Heart right ventricle (tissue), 16 donors: ENCODE measurements at places on chromosomes 11 and 22. TPM values are rescaled to one million over a fixed set of nuclear protein-coding genes. Genes with fewer than 3 reads are reported as not detected.
A peak's percentile ranks its signal among the peaks of the same experiment; 100 is the strongest.

GRCh38 chr11:59551659-59552521 lies 40.6 kb downstream of the OR4D9 start:
- H3K4me1 ChIP-seq = peaks cover 55% of the 10 kb centered on the region
- peak overlapping the region; percentile 59 for H3K4me3 ChIP-seq
- H3K27me3 ChIP-seq = no peaks in the 10 kb centered on the region
- H3K36me3 ChIP-seq = no peaks in the 10 kb centered on the region

DNA sequence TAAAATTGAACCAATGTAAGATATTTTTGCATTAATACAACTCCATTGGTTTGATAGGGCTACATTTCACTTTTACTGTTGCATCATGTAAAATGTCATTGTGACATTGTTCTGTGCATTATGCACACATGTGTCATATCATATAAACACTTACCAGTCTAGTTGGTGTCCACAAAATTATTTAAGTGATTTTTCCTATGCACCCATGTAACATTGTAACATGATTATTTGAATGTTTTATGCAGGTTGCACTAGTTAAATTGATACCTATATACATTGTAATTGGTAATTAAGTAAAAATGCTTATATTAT lies 9.6 kb upstream of the BIRC3 start:
- H3K27me3 ChIP-seq = no peaks in the 10 kb centered on the region
- DNase-seq = no peak
- H3K36me3 ChIP-seq = no peaks in the 10 kb centered on the region
- peaks cover 10% of the 10 kb centered on the region for H3K4me1 ChIP-seq
- no peak overlapping the region for H3K4me3 ChIP-seq
- H3K27ac ChIP-seq = no peak overlapping the region

DNA sequence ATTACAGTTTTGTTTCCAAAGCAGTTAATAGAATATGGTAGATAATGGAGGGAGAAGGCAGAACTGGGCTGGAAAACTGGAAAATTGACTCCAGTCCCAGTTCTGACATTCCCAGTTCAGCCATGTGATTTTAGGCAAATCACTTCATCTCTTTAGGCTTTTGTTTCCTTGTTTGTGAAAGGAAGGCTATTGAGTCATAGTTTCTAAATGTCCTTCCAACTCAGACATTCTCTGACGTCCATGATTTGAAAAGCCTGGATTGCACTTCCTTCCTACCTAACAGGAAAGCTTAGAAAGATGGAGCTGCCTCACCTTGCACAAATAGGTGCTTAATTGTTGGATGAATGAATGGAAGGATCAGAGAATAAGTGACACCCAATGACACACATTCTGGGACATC lies 19.8 kb upstream of the GALNT18 start:
- no peaks in the 10 kb centered on the region for H3K36me3 ChIP-seq
- DNase-seq = no peak
- H3K4me1 ChIP-seq = no peaks in the 10 kb centered on the region
- H3K4me3 ChIP-seq = no peak overlapping the region

Gene XRRA1
- total RNA-seq = 13.9 TPM

DNA sequence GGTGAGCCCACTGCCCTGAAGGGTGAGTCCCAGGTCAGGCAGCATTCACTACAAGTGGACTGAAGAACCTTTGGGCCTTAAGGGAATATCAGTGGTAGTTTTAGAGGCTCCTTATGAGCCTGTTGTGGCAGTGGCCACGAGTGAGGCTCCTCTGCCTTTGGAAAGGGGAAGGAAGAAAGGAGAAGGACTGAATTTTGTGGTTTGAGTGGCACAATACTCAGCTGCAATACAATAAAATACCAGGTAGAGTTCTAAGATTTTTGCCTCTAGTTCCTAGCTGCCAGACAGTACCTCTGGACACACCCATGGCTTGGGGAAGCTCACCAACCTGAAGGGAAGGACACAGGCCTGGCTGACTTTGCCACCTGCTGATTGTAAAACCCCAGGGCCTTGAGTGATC lies 260.9 kb downstream of the DYNC2H1 start:
- H3K27me3 ChIP-seq = no peaks in the 10 kb centered on the region
- peaks cover 7% of the 10 kb centered on the region for H3K36me3 ChIP-seq
- no peak for DNase-seq

Gene CASP5
- total RNA-seq = 0.18 TPM

DNA sequence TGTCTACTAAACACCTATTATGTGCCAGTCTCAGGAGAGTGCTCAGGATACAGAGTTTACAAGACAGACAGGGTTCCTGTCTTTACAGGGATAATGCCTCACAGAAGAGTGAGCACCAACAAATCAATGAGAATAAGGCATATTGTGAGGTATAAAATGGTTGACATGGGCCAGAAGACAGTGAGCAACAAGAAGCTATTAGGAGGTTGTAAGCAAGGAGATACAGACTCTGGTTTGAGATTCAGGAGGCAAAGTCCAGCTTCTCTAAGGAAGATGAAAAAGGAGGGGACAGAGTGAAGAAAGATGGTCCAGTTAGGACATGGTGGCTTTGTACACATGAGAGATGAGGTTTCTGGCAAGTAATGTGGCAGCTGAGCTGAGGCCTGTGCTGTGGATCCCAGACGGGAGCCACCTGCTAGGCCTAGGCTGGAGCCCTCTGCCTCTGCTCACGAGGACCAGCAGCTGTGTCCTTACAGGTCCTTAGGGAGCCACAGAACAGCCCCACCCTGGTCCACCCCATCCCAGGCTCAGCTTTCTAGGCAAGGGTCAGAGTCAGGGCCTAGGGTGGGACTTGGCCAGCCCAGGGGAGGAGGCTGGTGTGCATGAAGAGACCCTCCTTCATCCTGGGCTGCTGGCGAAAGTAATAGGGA lies 110.5 kb downstream of the ZNF280B start:
- H3K4me3 ChIP-seq = no peak overlapping the region
- no peaks in the 10 kb centered on the region for H3K4me1 ChIP-seq
- H3K36me3 ChIP-seq = no peaks in the 10 kb centered on the region
- DNase-seq = peak; percentile 36
- no peak overlapping the region for H3K27ac ChIP-seq

Gene CXCR5
- total RNA-seq = not detected

DNA sequence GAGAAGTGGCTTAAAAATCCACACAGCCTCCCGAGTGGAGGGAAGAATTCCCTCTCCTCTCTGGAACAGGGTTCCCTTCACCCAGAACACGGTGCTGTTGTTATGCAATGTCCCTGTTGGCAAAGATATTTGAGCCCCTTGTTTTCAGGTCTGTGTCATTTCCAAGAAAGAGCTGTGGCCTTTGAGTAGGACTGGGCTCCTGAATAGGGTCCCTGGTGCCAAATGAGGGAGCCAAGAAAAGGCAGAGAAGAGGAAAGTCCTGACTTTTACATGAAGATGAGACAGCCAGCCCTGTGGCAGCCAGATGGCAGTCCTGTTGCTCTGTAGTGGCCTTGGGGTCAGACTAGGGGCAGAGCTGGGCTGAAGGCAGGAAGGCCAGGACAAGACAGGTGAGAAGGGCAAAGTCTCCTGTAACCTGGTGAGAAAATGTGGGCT lies 51.2 kb upstream of the ELF5 start:
- H3K4me3 ChIP-seq = no peak overlapping the region
- H3K36me3 ChIP-seq = no peaks in the 10 kb centered on the region
- DNase-seq = no peak
- H3K27ac ChIP-seq = no peak overlapping the region
- no peaks in the 10 kb centered on the region for H3K4me1 ChIP-seq

Gene LARGE1
- 167 TPM for total RNA-seq

Gene DDI1
- not detected for total RNA-seq

Gene CDC42EP2
- 10.2 TPM for total RNA-seq

DNA sequence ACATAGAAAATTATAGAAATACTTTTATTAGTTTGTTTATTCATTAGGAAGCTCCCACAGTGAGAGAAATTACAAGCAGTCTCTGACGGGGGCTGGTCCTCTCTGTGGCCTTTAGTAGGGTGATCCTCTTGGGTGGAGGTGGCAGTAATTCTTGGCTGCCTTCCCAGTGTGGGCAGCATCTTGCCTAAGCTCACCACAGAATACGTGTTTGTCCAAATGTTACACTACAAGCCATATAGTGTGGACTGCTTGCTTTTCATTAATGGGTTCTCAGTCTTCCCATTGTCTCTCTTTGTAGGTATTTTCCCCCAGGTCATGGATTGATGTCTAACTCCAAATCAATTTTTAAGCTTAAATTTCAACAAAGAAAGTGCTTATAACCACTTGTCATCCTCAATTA lies 43.3 kb downstream of the ENDOD1 start:
- no peaks in the 10 kb centered on the region for H3K27me3 ChIP-seq
- DNase-seq = no peak
- no peak overlapping the region for H3K4me3 ChIP-seq
- H3K36me3 ChIP-seq = peaks cover 30% of the 10 kb centered on the region

Gene OR6A2
- not detected for total RNA-seq

DNA sequence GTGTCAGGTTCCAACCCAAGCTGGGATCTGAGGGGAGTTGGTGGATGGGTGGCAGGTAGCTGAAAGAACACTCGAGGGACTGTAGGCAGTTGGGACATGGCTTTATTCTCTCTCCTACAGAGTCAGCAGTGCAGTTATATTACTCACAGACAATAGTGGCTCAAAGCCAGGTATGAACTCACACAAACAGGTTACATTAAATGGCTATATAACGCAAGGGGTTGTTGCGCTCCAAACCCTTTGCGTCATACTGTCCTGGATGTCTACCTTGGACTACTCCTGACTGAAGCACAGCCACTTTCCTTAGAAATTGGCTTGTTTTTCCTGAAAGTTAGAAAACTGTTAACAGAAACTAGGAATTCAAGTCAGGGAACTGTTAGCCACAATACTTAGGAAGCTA lies 66.4 kb upstream of the OR4B1 start:
- no peaks in the 10 kb centered on the region for H3K4me1 ChIP-seq
- no peak overlapping the region for H3K27ac ChIP-seq
- no peak overlapping the region for H3K4me3 ChIP-seq
- no peaks in the 10 kb centered on the region for H3K27me3 ChIP-seq

DNA sequence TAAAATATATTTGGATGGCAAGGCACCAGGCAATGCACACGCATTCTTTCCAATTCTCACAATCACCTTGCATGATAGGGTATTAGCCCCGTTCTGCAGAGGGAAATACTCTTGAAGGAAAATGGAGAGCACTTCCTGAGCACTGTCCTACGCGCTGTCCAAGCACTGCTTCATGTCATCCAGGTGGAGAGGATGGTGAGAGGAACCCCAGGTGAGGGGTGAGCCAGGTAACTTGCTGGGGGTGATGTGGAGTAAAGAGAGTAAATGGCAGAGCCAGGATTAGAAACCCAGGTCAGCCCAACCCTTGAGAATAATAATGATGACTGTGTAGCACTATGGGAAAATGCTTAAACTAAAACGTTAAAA lies 711 bp upstream of the PACSIN2 start:
- DNase-seq = no peak
- H3K4me1 ChIP-seq = peaks cover 34% of the 10 kb centered on the region
- H3K36me3 ChIP-seq = no peaks in the 10 kb centered on the region
- peak overlapping the region; percentile 84 for H3K4me3 ChIP-seq

Gene C11orf86
- not detected for total RNA-seq

Gene ANO5
- 71.8 TPM for total RNA-seq

GRCh38 chr22:50047346-50047745 lies 10.8 kb downstream of the TTLL8 start:
- H3K4me3 ChIP-seq = no peak overlapping the region
- no peak for DNase-seq
- H3K27me3 ChIP-seq = no peaks in the 10 kb centered on the region
- H3K36me3 ChIP-seq = no peaks in the 10 kb centered on the region
- no peak overlapping the region for H3K27ac ChIP-seq

Gene KRTAP5-2
- total RNA-seq = not detected

DNA sequence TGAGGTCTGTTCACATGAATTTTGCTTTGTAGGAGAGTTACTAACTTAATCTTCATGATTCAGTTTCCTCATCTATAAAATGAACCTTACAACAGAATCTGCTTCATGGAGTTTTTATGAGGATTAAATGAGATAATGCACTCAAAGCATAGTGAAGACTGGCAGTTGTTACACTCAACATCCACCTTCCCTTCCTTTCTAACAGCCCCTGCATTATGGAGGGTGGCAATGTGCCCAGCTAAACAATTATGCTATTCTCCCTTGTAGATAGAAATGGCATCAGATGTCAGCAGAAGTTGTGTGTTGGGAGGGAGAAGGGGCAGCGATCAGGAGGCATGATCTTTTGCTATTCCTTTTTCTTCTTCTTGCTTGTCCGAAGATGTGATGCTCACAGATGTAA lies 6.5 kb downstream of the POU2AF1 start:
- no peaks in the 10 kb centered on the region for H3K27me3 ChIP-seq
- no peak overlapping the region for H3K4me3 ChIP-seq
- no peaks in the 10 kb centered on the region for H3K4me1 ChIP-seq
- H3K27ac ChIP-seq = no peak overlapping the region
- no peaks in the 10 kb centered on the region for H3K36me3 ChIP-seq
- no peak for DNase-seq

Gene NEFH
- total RNA-seq = 0.60 TPM
